ENCODE measurements at places on chromosomes 2 and 18. TPM values are rescaled to one million over a fixed set of nuclear protein-coding genes. Genes with fewer than 3 reads are reported as not detected.

The LDLRAD4 gene
- total RNA-seq: 299 TPM

The CD8A gene
- total RNA-seq: 1.3 TPM

The HEATR5B gene
- total RNA-seq: 137 TPM

The ARHGAP28 gene
- total RNA-seq: 17.5 TPM

The POTEC gene
- total RNA-seq: 0.31 TPM

The KCNIP3 gene
- 15.3 TPM for total RNA-seq

The CNTNAP5 gene
- total RNA-seq: 65.1 TPM

The CCDC102B gene
- total RNA-seq: 20.0 TPM

Data from parietal lobe (tissue), 2 donors.